ENCODE measurements at places on chromosomes 4 and X.

DNA sequence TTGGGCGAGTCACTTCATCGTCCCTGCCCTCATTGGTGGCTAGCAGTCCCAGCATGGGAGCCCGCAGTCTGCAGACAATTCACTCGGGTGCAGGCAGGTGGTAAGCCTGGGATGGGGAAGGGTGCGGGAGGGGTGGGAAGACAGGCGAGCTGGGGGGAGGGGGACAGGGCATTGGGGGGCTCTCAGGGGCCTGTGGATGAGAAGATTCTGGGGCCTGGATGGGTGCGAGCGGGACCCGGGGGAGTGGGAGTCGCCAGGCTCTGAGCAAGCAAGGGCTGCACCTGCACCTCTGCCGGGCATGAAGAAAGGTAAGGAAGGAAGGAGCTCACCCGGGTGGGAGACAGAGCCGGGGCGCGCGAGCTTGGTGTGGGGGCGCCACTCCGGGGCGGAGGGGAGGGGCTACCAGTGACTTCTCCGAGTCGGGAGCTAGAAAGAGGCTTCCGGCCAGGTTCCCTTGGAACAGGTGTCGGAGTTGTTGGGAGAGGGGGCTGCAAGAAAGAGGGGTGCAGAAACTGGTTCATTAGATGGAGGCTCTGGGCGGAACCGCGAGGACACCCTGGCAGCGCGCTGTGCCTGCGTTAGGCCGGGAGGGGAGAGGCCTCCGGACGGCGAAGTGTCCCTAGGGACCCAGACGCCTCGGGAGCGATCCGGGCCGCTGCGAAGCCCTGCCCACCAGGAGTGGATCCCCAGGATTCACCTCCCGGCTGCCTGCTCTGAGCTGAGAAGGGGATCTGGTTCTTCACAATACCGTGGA, 103.4 kb upstream of the PDLIM3 start:
- no peak for DNase-seq

DNA sequence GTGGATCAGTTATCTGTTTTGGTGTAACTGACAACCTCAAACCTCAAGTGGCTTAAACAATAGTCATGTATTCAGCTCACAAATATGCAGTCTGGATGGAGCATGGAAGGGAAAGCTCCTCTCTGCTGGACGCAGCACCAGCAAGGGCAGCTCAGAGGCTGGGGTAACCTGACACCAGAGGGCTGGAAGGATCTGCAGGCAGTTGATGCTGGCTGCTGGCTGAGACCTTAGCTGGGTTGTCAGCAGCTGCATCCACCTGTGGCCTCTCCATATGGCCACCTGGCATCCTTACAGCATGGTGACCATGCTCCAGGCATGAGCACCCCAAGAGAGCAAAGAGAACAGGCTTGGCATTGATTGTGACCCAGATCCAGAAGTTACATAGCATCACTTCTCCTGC, 46.7 kb downstream of the ENPP6 start:
- peak; percentile 7 for DNase-seq

- DNase-seq = no peak
Observed at GRCh38 chr4:177384856-177385397, 57.3 kb downstream of the AGA start.

- DNase-seq = peak; percentile 97
Observed at GRCh38 chr4:128241425-128241913, 46.1 kb downstream of the PGRMC2 start.

DNA sequence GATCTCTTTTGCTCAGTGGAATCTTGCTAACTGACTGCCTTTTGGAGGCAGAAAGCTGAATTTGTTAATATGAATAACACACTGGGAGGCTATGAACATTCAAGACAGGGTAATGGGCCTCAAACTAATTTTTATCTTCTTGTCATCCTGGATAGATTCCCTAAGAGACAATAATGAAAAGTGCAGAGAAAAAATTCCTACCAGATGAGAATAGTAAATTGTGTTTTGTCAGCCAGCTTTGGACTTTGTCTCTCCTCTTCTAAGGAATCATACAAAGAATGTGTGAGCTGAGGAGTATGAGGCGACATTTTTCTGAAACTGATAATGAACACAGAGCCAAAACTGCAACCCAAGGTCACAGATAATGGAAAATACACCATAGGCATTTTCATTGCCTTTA, 649.3 kb downstream of the IQCM start:
- DNase-seq = no peak

DNA sequence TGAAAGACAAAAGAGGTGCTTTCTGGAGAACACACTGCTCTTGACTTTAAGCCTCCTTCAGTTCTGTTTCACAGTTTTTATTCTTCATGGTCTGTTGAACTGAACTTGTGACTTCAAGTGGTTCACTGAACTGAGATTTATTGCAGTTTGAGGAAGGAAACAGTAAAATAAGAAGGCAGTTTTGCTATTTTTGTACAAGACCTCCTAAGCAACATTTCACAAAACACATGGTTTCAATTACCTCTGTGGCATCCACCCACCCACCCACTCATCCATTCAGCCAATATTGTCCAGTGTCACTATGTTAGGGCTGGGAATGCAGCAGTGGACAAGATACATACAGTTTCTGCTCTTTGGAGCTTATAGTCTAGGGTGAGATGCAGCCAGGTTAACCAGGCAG, 131.3 kb downstream of the IL1RAPL2 start:
- no peak for DNase-seq

- DNase-seq = no peak
Observed at GRCh38 chr4:78031417-78031950, 25.6 kb upstream of the FRAS1 start.

DNA sequence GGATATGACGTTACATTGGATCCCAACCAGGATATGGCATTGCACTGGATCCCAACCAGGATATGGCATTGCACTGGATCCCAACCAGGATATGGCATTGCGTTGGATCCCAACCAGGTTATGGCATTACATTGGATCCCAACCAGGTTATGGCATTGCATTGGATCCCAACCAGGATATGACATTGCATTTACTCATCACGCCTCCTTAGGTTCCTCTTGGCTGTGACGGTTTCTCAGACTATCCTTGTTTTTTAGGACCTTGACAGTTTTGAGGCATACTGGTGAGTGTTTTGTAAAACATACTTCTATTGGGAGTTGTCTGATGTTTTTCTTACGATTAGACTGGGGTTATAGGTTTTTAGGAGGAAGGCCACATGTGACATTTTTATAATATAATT, 5.4 kb upstream of the ACSL1 start:
- DNase-seq = no peak

- DNase-seq = no peak
Observed at GRCh38 chrX:34810916-34811315, 131.7 kb upstream of the FAM47B start.

DNA sequence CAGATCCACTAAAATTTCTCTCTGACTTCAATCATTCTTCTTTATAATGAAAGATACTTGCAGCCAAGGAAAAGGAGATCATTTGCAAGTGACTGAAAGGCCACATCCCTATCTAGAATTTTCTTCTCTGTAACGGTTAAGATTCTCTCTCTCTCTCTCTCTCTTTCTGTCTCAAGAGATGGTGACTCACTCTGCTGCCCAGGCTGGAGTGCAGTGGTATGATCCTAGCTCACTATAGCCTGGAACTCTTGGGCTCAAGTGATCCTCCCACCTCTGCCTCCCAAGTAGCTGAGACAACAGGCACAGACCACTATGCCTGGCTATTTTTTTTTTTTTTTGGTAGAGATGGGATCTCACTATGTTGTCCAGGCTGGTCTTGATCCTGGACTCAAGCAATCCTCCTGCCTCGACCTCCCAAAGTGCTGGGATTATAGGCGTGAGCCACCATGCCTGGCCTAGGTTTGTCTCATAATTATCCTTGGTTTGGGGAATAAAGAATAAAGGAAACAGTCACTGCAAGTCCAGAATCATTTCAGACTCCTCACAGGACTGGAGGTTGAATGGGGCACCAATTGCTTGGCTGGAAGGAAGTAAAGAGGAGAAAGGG, 33.3 kb upstream of the GALNT7 start:
- DNase-seq = no peak

DNA sequence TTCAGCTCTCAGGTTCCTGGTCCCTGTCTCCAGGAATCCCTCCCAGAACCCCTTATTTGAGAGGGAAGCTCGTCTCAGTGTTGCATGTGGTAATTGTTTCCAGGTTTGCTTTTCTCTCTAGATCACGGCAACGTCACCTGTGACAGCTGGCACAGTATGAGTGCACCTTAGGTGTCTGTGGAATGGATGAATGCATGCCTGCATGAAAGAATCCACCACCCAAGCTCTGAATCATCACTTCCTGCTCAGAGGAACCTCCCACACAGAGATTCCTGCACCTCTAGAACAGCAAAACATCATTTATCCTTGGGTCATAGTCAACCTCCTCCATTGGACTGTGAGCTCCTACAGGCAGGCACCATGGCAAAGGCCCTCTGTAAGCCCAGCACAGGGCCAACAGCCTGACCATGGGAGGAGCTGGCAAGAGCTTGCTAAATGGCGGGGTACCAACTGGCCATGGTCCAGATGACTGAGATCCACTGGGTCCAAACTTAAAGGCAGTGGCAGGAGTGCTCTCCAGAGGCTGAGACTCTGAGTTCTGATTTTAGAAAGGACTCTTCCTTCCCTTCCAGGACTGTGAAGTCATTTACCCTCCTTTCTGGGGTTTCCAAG, 116.2 kb downstream of the SLC2A9 start:
- DNase-seq = no peak

GRCh38 chr4:1276984-1277383, 12.7 kb upstream of the MAEA start:
- DNase-seq = no peak

DNA sequence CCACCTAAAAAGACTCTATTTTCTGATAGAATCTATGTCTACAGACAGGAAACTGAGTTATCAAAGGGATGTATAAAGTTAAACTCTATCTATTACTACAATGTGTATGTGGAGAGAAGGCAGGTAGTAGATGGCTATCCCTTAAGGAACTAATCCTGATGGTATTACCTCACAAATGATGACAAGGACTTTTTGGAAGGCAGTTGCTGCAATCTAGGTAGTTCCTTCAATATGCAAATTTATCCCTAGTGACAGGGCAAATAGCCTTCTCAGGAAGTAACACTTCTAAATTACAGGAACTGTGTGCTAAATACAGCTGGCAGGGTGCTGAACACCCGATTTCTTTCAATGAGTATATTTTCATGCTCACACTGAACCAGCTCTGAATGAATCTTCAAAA, 177.4 kb downstream of the COL25A1 start:
- no peak for DNase-seq

DNA sequence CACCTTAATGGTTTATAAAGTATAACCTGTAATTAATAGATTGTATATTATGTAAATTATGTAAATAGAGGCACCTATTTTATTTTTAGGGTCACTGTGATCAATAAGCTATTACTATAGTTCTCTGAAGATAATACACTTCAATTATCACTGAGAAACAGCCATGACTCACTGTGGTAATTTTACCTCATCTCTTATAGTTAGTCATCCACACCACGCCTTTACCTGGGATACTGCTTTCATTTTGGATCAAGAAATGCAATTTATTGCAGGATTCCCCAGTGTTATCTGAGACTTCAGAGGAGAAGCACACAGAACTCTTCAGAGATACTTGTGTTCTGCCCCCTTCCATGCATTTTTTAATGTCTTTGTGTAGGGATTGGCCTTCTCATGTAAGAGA, 348.1 kb upstream of the ATOH1 start:
- no peak for DNase-seq

DNA sequence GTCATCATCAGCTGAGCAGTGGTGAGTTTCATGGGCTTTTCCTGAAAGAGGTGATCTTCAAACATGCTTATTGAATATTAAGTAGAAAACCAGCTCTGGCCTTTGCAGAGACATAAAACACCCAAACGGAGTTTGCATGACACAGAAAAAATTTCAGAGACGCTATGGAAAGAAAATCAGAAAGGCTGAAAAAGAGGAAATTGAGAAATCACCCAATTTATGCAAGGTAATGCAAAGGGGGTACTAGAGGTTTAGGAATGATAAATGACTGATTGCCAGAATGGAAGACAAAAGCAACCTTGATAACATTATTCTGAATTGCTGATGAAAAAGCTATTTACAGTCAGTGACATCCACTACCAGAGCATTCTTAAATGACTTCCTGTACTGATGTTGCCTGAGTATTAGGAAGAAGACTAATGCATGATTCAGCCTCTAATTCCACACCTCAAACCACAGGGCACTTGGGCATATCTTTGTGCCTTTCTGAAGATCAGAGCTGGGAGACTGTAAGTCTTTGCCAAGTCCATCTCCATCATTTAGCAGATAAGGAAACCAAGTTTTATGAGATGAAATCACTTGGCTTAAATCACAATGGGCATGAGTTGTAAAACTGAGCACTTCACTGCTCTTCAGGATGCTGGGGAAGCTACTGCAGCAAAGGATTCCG, 565.7 kb downstream of the PPARGC1A start:
- DNase-seq = no peak

DNA sequence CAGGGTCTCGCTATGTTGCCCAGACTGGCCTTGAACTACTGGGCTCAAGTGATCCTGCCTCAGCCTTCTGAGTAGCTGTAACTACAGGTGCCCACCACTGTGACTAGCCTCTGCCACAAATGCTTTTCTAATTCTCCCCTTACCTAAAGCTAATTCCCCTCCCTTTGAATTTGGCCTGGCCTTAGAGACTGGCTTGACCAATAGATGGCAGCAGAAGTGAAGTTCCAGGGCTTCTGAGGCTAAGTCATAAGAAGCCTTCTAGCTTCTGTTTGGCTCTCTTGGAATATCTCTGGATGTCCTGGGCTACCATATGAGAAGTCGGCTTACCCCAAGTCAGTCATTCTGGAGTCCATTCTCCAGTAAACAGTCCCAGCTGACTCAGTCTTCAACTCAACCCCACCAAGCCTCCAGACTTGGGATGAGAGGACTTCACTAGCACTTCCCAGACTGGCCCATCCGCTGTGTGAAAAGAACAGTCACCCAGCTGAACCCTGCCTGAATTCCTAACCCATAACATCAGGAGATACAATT, 61.0 kb downstream of the HPRT1 start:
- DNase-seq = peak; percentile 40

DNA sequence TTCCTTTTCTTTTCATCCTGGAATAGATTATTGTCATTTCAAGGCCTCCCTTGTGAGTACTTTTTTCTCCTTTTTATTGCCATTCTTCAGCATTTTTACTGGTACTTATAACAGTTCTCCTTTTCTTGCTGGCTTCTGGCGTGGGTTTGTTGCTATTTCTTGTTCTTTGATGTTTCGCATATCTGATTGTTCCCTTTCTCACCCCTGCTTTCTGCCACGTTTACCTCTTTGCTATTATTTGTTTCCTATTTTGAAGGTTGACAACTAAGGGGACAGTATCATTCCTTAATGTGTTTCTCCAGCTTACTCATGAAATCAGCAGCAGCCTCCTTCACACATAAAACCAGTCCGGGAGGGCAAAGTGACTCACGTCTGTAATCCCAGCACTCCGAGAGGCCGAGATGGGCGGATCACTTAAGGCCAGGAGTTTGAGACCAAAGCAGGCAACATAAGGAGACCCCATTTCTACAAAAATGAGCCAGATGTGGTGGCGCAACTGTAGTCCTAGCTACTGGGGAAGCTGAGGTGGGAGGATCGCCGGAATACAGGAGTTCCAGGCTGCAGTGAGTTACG, 72.6 kb downstream of the DMD start:
- no peak for DNase-seq

GRCh38 chr4:7831330-7831729, 108.3 kb downstream of the AFAP1 start:
- no peak for DNase-seq

GRCh38 chr4:73068491-73069337, 802 bp downstream of the COX18 start:
- DNase-seq = no peak

- DNase-seq = no peak
Observed at GRCh38 chr4:183170894-183171293, 71.8 kb downstream of the WWC2 start.

- DNase-seq = no peak
Observed at GRCh38 chrX:68185161-68185560, 248.1 kb downstream of the OPHN1 start.

GRCh38 chr4:183801457-183802165, 103.5 kb upstream of the STOX2 start:
- no peak for DNase-seq

All from AG09309 (cell line).